Temporal lobe (tissue), 4 donors: ENCODE measurements at places on chromosomes 5 and 9. TPM values are rescaled to one million over a fixed set of nuclear protein-coding genes. Genes with fewer than 3 reads are reported as not detected.

Gene TEK
- 6.1 TPM for total RNA-seq

Gene IRF1
- 0.74 TPM for total RNA-seq

Gene RANBP17
- total RNA-seq, result 72.0 TPM

Gene SQSTM1
- total RNA-seq, result 45.7 TPM
